ENCODE measurements at places on chromosomes 11 and 22.
A peak's percentile ranks its signal among the peaks of the same experiment; 100 is the strongest.

DNA sequence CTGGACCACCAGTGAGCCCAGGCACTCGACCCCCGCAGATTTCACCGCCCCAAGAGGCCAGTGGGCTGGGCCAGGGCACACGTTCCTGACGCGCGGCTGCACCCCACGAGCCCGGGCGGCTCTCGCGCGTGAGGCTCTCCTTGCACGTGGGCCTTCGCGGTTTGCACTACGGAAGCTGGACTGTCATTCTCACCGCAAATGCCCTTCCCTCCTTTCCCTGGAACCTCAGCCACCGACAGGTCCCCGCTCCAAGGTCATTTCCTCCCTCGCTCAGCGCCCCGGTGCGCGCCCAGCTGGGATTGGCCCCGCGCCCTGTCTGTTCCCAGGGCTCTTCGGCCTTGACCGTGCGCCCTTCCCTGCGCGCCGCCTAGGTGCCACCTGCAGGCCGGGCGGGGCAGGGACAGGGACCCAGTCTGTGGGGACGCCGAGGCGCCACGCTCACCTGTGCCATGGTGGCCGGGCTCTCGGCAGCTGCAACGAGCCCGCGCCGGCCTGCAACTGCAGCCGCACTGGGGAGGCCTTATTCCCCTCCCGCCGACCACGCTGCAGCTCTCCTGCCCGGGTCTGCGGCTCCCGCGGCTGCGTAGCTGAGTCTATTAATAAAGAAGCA, 2.1 kb upstream of the CPT1A start:
- peak; percentile 88 for DNase-seq

GRCh38 chr11:34332524-34332923, 25.3 kb downstream of the ABTB2 start:
- DNase-seq = no peak

GRCh38 chr22:42236848-42237247, 33.6 kb downstream of the TCF20 start:
- DNase-seq = no peak

GRCh38 chr11:105328061-105328460, 188.5 kb upstream of the CARD18 start:
- DNase-seq = no peak
